ENCODE measurements at places on chromosomes 7 and 10.

DNA sequence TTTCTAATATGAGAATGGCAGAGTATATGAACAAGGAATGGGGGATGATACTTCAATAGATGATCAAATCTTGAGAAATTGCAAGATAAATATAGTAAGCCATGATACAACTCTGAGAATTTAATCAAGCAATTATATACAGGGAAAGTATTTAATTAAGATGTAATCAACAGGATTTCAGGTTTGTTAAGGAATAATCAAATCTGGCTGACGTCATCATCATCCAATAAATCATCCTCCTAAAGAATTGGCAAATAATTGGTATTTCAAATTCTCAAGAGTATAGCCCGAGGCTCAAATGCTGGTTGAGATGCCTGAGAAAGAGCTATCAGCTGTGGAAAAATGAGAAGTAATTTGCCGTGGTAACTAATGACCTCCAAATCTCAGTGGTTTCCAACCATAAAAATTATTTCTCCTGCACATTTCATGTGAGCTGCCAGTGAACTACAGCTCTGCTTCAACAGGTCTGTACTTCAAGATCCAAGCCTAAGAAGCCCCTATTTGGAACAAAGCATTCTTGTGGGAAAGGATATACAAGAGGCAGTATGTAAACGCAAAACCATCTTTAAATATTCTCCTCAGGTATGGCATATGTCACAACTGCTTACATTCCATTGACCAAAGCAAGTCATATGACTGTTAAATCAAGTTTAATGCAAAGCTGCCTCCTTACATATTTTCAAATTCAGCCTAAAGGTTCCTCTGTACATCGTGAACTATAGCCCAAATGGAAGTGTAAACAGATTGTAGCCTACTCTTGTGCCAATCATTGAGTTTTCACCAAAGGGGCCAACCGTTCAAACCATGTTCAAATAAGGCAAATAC lies 503.0 kb downstream of the KIF20B start:
- DNase-seq: no peak

GRCh38 chr10:30786131-30786530 lies 156.6 kb upstream of the LYZL2 start:
- no peak for DNase-seq

GRCh38 chr7:24722386-24723177 lies 34.7 kb downstream of the GSDME start:
- no peak for DNase-seq

DNA sequence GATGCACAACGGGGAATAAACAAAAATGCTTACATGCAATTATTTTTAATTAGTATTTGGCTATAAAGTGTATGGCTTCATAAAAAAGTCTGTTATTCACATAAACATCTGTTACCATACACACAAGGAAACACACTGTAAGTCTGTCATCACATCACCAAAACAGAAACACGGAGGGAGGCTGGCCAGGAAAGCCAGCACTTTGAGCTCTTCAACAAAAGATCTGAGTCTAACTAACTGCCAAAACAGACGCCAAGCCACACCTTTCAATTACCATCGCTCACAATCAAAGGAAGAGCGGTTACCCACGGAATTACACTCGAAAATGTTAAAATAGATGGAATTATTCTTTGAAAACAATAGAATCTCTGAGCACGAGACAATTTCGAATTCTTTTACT lies 49.2 kb upstream of the MGMT start:
- DNase-seq: no peak

GRCh38 chr10:76866841-76867586 lies 770.6 kb downstream of the KCNMA1 start:
- no peak for DNase-seq

DNA sequence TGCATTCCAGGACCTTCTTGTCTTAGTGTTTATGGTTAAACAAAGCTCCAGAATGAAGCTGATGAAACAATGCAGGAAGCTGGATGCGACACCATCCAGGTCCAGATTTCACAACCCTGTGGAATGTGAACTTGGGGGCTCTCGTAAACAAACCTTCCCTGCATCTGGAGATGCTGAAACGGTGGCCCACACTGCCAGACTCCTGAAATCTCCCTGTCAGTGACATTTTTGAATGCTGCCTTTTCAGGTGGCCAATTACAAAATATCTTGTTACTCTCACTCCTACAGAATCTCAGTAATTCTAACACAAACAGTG lies 18.8 kb downstream of the VIPR2 start:
- DNase-seq: no peak

- no peak for DNase-seq
Observed at GRCh38 chr7:35878351-35878750, 77.5 kb downstream of the SEPTIN7 start.

GRCh38 chr10:5679037-5679435 lies 5.6 kb upstream of the TASOR2 start:
- DNase-seq: no peak

DNA sequence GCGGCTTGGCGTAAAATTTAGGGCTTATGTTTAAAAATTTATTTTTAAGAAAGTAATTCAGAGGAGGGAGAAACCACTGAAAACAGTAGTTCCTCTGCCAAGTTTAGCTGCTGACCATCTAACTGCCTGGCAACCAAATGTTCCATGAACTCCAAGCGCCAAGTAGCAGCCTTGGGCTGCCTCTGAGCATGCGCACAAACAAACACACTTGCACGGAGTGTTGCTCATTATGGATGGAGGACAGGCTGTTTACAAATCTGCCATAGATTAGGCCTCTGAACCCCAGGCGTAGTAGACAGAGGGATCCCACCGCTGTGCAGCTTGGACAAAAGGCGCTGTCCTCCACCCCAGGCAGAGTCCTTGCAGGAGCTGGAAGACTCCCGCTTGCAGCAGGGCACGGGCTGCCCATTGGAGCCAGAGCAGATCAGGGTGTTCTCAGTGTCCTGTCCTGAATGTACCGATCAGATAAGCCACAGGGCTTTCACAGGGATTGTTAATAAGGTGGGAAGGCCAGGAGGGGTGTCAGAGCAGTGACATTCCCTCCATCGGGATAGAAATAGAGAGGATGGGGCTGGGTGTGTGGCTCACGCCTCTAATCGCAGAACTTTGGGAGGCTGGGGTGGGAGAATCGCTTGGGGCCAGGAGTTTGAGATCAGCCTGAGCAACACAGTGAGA lies 47.7 kb upstream of the LYZL1 start:
- DNase-seq: no peak

DNA sequence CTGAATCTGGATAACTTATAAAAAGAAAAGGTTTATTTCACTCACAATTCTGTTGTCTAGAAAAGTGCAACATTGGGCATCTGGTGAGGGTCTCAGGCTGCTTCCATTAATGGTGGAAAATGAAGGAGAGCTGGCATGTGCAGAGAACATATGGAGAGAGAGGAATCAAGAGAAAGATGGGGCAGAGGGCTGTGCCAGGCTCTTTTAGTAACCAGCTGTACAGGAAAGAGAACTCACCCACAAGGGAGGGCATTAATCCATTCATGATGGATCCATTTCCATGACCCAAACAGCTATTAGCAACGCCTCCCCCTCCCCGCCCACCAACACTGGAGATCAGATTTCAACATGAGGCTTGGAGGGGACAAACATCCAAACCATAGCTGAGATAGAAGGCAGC lies 61.7 kb upstream of the LYZL1 start:
- DNase-seq: no peak

DNA sequence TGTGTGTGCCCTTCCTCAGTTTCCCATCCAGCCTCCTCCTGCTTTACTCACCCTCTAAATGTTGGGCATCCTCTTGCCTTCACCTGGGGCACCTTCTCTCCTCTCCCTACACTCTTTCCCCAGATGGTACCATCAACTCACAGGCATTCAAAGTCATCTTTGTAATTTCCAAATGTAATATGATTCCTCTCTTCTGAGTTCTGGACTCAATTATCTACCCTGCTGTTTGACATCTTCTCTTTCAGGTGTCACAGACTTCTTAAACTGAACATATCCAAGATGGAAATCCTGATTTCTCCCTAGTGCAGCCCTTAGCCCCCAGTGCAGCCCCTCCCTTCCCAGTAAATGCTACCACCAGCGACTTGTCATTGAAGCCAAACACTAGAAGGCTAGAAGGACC lies 422.8 kb downstream of the KCNMA1 start:
- no peak for DNase-seq

- DNase-seq: no peak
Observed at GRCh38 chr7:158542651-158543566, 44.7 kb downstream of the PTPRN2 start.

DNA sequence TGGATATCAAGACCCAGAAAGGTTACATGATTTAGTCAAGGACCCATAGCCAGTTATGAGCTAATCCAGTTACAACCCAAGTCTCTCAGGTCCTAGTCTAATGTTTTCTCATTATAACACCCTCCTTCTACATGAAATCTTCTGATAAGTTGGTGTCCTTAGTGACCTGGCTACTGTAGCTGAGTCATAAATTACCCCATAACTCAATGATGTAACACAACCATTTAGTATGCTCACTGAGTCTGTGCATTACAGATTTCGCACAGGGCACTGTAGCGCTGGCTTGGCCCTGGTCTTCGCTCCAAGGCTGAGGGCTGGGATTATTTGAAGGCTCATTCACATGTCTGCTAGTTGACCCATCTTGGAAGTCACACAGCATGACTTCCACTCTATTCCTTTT lies 36.0 kb upstream of the GLCCI1 start:
- DNase-seq: no peak

DNA sequence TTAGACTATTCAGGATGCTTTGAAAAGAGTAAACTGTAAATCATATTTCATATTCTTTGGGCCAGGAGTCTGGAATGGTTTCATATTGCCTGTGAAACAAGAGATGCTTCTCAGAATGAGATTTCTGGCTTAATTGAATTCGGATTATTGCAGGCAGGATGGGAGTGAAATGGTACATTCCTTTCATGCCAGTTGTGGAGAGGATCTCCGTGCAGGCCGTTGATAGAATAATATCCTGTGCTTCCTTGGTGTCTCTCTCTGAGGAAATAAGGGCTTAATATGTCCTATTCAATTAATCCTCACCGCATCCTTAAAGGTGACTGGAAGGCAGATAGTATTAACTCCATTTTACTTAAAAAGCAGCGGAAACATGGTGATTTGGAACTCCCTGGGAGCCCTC lies 56.6 kb downstream of the CUX1 start:
- no peak for DNase-seq
